ENCODE measurements at places on chromosomes 6 and 20.
A peak's percentile ranks its signal among the peaks of the same experiment; 100 is the strongest.

DNA sequence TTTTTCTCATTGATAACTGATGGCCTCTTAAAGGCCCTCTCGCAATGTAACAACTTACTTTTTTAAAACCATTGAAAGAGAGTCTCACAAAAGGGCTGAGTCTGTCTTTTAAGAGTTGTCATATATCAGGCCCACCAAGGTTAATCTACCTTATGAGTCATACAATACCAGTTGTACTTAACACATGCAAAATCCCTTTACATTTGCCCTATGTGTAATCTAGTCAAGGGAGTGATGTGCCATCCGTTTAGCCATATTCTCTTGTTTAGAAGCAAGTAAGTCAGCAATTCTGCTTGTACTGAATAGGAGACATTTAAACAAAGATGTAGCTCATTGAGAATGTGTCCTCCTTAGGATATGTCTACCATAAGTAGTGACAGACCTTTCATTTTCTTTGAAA is 143.7 kb downstream of the TENT5A start:
- no peaks in the 10 kb centered on the region for H3K27me3 ChIP-seq
- DNase-seq: no peak
- H3K4me3 ChIP-seq: no peak overlapping the region
- no peak overlapping the region for H3K27ac ChIP-seq
- no peaks in the 10 kb centered on the region for H3K4me1 ChIP-seq

GRCh38 chr6:34370361-34370760 is 22.1 kb downstream of the NUDT3 start:
- no peak for DNase-seq
- no peaks in the 10 kb centered on the region for H3K27me3 ChIP-seq
- no peak overlapping the region for H3K4me3 ChIP-seq
- H3K27ac ChIP-seq: no peak overlapping the region
- no peaks in the 10 kb centered on the region for H3K4me1 ChIP-seq
- H3K36me3 ChIP-seq: no peaks in the 10 kb centered on the region

- H3K4me1 ChIP-seq: peaks cover 10% of the 10 kb centered on the region
- peaks cover 94% of the 10 kb centered on the region for H3K36me3 ChIP-seq
- no peaks in the 10 kb centered on the region for H3K27me3 ChIP-seq
- H3K27ac ChIP-seq: peak overlapping the region; percentile 56
- no peak overlapping the region for H3K4me3 ChIP-seq
Observed at GRCh38 chr6:36605560-36606391, 11.6 kb downstream of the SRSF3 start.

GRCh38 chr6:129393654-129394053 is 316.3 kb downstream of the ARHGAP18 start:
- no peak overlapping the region for H3K27ac ChIP-seq
- DNase-seq: no peak

- DNase-seq: no peak
- H3K27me3 ChIP-seq: no peaks in the 10 kb centered on the region
- H3K36me3 ChIP-seq: no peaks in the 10 kb centered on the region
- no peak overlapping the region for H3K27ac ChIP-seq
Observed at GRCh38 chr6:142518126-142518525, 216.3 kb downstream of the ADGRG6 start.

- no peaks in the 10 kb centered on the region for H3K36me3 ChIP-seq
- H3K4me3 ChIP-seq: no peak overlapping the region
- no peaks in the 10 kb centered on the region for H3K4me1 ChIP-seq
- no peak for DNase-seq
- no peaks in the 10 kb centered on the region for H3K27me3 ChIP-seq
Observed at GRCh38 chr6:167708501-167709094, 118.1 kb upstream of the AFDN start.

DNA sequence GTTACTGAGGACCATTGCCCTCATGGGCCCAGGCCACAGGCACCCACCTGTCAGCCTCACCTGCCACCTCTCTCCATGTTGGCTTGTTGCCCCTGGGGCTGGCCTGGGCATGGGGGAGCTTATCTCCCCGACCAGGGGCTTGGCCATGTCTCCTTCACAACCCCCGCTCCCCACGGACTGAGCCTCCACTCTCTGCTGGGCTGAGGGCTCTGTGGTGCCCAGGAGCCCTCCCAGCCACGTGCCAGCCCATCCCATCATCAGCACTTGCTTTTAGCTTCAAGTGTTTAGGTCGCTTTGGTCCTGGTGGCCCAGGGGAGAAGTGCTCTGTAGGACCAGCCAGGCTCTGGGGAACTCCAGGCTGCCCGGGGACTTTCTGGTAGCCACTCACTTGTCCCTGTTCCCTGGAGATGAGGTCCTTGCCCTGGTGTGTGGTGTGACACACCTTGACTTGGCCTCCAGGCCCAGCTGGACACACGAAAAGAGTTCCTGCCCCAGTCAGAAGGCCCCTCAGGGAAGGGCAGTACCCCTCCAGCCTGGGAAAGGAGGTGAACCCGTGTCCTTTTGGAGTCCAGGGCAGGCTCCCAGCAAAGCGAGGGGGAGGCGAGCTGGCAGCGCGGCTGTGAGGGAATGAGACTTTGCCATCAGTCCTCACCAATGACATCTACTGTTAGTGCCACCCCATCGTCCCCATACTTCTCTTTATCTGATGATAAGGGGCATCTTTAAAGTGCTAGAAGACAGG is 352.6 kb downstream of the ZFAND3 start:
- no peaks in the 10 kb centered on the region for H3K4me1 ChIP-seq
- peaks cover 4% of the 10 kb centered on the region for H3K36me3 ChIP-seq
- DNase-seq: no peak
- H3K4me3 ChIP-seq: no peak overlapping the region
- no peak overlapping the region for H3K27ac ChIP-seq

- no peak overlapping the region for H3K27ac ChIP-seq
- DNase-seq: peak; percentile 70
- H3K4me3 ChIP-seq: no peak overlapping the region
- no peaks in the 10 kb centered on the region for H3K36me3 ChIP-seq
- no peaks in the 10 kb centered on the region for H3K4me1 ChIP-seq
Observed at GRCh38 chr20:37534401-37535157, 6.9 kb upstream of the BLCAP start.

- no peaks in the 10 kb centered on the region for H3K4me1 ChIP-seq
- no peak overlapping the region for H3K27ac ChIP-seq
- H3K4me3 ChIP-seq: no peak overlapping the region
- H3K36me3 ChIP-seq: no peaks in the 10 kb centered on the region
- H3K27me3 ChIP-seq: no peaks in the 10 kb centered on the region
Observed at GRCh38 chr6:144052488-144052887, 42.9 kb downstream of the SF3B5 start.

- H3K36me3 ChIP-seq: no peaks in the 10 kb centered on the region
- no peaks in the 10 kb centered on the region for H3K4me1 ChIP-seq
- no peak overlapping the region for H3K4me3 ChIP-seq
- H3K27ac ChIP-seq: no peak overlapping the region
Observed at GRCh38 chr6:139642346-139642745, 267.9 kb upstream of the CITED2 start.

GRCh38 chr6:29071831-29072723 is 15.0 kb downstream of the OR2B3 start:
- no peak overlapping the region for H3K27ac ChIP-seq
- H3K4me1 ChIP-seq: no peaks in the 10 kb centered on the region
- no peaks in the 10 kb centered on the region for H3K27me3 ChIP-seq
- H3K36me3 ChIP-seq: no peaks in the 10 kb centered on the region
- H3K4me3 ChIP-seq: no peak overlapping the region

- no peak overlapping the region for H3K4me3 ChIP-seq
- no peaks in the 10 kb centered on the region for H3K4me1 ChIP-seq
- no peaks in the 10 kb centered on the region for H3K27me3 ChIP-seq
- peaks cover 7% of the 10 kb centered on the region for H3K36me3 ChIP-seq
- peak overlapping the region; percentile 4 for H3K27ac ChIP-seq
Observed at GRCh38 chr6:34610819-34611477, 54.8 kb upstream of the SPDEF start.
